Activated CD4-positive, alpha-beta memory T cell treated with anti-CD3 and anti-CD28 coated beads, Interleukin-2, amount 10 ng/mL, durations not matched to agents 7 days and 5 days (primary cell): ENCODE measurements at places on chromosomes 2 and 18.

- DNase-seq: no peak
Measured at GRCh38 chr2:70247364-70248180, 856 bp downstream of the TIA1 start.

- DNase-seq: no peak
Measured at GRCh38 chr2:110126906-110127305, 11.3 kb upstream of the MALL start.

GRCh38 chr2:180472133-180472532 lies 465.0 kb upstream of the CWC22 start:
- no peak for DNase-seq

- no peak for DNase-seq
Measured at GRCh38 chr2:2800697-2801096, 469.6 kb upstream of the MYT1L start.

DNA sequence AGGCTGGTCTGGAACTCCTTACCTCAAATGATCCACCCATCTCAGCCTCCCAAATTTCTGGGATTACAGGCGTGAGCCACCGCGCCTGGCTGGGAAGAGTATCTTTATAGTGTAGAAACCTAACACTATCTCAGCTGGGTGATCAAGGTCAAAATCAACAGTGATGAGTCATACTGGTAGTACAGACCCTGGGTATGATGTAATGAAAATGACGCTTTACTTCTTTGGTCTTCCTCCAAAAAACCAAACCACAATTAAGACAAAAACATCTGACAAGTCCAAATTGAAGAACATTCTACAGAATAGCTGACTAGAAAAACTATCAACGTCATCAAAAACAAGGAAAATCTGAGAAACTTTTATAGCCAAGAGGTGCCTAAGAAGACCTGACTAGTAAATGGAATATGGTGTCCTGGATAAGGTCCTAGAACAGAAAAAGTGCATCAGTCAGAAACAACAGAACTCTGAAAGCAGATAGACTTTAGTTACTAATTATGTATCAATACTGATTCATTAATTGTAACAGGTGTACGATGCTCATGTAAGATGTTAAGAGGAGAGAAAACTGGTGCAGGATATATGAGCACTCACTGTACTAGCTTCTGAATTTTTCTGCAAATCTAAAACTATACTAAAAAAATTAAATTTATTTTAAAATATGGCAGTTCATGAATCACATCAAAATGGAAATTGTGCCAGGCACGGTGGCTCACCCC lies 25.4 kb downstream of the PDCL3 start:
- DNase-seq: peak; percentile 35

- DNase-seq: no peak
Measured at GRCh38 chr2:25546852-25547251, 126.5 kb downstream of the DTNB start.

- DNase-seq: no peak
Measured at GRCh38 chr2:85787282-85787980, 33.6 kb downstream of the ATOH8 start.

- no peak for DNase-seq
Measured at GRCh38 chr2:24913911-24914310, 6.1 kb downstream of the ADCY3 start.

GRCh38 chr2:72583376-72583775 lies 242.5 kb downstream of the EXOC6B start:
- no peak for DNase-seq

GRCh38 chr18:55186588-55186987 lies 227.3 kb upstream of the CCDC68 start:
- no peak for DNase-seq

GRCh38 chr2:64220894-64221617 lies 76.8 kb upstream of the PELI1 start:
- DNase-seq: no peak

GRCh38 chr2:45724335-45724734 lies 72.9 kb downstream of the PRKCE start:
- no peak for DNase-seq

DNA sequence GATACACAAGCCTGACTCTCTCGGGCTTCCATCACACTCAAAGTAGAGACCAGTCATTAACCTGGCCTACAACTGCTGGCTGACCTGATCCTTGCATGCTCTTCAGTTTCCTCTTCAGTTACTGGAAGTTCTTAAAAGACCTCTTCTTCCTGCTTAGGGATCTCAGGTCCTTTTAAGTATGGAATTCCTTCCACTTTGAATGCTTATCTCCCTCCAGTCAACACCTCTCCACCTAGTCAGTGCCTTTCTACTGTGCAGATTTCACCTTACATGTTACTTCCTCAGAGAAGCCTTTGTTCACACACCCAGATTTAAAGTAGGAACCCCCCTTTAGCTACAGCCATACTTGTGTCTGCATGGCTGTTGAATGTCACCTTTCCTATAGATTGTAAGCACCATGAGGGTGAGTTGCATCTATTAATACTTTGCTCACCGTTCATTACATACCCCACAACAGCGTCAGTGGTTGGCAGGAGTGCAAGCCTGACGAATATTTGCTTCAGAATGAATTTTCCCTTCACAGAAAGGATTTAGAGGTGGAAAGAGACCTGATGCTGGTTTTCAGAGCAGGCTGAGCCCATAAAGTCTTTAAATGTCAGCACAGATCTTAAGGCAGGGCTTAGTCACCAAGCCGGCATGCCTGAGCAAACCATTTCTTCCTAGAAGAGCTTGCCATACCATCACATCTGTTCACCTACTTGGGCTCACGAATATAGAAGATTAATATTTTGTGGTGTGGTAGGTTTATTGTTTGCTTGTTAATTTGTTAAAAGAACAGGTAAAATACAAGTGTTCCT lies 90.1 kb downstream of the ACVR1 start:
- no peak for DNase-seq

DNA sequence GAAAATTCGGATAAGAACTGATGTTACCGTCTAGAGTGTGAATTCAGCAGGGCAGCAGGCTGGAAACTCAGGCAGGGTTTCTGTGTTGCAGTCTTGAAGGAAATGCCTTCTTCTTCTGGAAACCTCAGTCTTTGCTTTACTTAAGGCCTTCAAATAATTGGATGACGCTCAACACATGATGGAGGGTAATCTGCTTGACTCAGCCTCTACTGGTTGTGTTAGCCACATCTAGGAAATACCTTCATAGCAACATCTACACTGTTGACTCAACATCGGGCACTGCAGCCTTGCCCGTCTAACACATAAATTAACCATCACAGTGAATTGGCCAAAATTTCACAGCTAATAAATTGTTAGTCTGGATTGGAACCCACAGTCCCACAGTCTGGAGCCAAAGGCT lies 37.2 kb downstream of the YPEL5 start:
- DNase-seq: no peak

GRCh38 chr2:139064159-139064558 lies 284.0 kb upstream of the NXPH2 start:
- DNase-seq: no peak

GRCh38 chr2:219124381-219125110 lies 36.1 kb downstream of the NHEJ1 start:
- DNase-seq: no peak
